ENCODE measurements at places on chromosomes 11 and 22. TPM values are rescaled to one million over a fixed set of nuclear protein-coding genes. Genes with fewer than 3 reads are reported as not detected.

Gene OR8D1
- not detected for polyA plus RNA-seq

Gene JAML
- polyA plus RNA-seq: 3.7 TPM

Gene CRYBB2
- 0.92 TPM for polyA plus RNA-seq

Gene HBD
- polyA plus RNA-seq: not detected

Gene PNPLA5
- not detected for polyA plus RNA-seq

All from stomach (tissue), 19 donors.